Uterine smooth muscle cell (primary cell): ENCODE measurements at places on chromosomes 3 and 15. TPM values are rescaled to one million over a fixed set of nuclear protein-coding genes. Genes with fewer than 3 reads are reported as not detected.

Gene KCNAB1
- 0.25 TPM in 1 of 2 replicates, not detected in the other for total RNA-seq

Gene SAMMSON
- total RNA-seq = 0.11 and 0.25 TPM in 2 replicates

Gene SLCO2A1
- total RNA-seq = under 0.01 TPM in 1 of 2 replicates, not detected in the other

Gene ADAMTSL3
- 0.22 and 0.62 TPM in 2 replicates for total RNA-seq

Gene SORD
- total RNA-seq = 12.2 and 12.4 TPM in 2 replicates

Gene CCR8
- total RNA-seq = not detected in 2 replicates
